Activated T-helper 1 cell treated with Interleukin-2 at 50 U/mL for 16 hours (primary cell): ENCODE measurements at places on chromosomes 4 and X.

GRCh38 chr4:24241511-24241910 is 342.8 kb downstream of the DHX15 start:
- DNase-seq = no peak

DNA sequence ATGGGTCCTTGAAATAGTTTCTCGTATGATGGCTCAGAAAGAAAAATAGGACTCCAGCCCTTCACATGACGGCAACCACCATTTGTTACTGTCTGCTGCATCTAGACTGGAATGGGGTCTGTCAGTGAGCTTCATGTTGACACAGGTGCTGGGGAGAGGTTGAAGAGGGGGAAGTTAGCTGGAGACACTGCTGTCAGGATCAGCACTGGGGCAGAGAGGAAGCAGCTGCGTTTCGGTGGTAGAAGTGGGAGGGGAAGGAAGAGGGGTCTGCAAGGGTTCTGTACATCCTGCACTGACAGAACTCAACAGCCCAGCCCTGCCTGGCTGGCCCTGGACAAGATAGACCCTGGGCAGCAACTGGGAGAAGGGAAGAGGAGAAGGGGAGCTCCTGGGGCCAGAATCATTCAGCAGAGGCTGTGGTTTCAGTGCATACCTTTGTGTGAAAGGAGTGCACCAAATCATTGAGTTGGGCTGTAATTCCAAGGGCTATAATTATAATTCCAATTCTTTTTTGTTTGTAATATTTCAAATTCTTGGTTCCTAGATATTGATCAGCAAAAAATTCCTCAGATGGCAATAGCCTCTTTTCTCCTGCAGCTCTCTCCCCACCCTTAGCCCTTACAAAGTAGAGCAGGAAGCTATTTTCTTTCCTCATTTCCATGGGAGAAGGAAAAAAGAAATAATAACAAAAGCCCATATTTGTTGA is 119.4 kb upstream of the C1GALT1C1 start:
- no peak for DNase-seq

GRCh38 chr4:89026542-89026941 is 30.4 kb downstream of the FAM13A start:
- no peak for DNase-seq

DNA sequence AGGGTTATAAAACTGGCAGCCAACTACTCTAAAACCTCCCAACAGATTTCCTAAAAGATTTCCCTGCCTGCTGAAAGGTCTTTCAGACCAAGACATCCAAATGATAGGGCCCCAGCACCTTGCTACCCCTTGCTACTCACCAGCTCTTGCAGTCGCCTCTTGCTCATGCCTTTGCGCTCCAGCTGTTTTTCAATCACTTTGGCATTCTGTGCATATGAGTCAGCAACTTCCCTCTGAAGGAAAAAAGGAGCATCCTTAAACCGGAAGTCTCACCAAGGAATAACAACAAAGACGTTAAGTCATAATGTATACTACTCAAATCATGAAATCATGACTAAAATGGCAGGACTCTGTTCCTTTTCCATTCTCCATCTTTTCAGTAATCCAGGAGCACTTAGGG is 24.0 kb downstream of the STEEP1 start:
- DNase-seq = no peak

DNA sequence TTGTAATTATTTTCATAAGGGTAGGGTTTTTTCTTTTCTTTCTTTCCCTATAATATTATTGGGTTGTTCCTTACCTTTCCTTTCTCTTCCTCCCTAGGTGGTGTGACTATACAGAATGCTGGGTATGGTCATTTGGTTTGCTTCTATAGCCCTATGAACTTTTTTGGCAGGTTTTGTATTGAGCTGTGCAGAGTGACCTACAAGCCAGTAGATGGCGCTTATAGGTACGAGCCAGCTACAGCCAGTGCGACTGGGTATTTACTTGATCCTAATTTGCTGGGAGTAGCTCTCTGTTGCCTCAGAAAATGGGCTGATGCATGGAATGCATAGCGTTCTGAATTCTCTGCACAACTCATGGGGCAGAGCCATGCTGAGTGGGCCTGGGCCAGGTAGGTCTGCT is 423.3 kb downstream of the MAGEE1 start:
- DNase-seq = no peak

DNA sequence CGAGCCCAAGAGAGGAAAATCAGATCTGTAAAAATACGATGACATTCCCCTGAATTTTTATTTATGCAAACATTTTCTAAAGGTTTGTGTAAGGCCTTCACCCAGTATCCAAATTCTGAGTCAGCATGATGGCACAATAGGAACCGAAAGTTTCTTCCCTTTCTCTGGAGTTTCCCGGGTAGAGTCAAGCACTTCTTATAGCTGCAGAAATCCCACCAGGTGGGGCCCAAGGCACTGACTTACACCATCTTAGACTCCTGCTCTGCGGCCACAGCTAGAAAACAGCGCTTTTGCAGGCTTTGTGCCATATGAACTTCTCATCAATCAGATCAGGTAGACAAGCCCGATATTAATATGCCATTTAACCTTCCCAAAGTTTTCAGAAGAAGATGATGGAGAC is 13.4 kb downstream of the LEF1 start:
- DNase-seq = no peak

DNA sequence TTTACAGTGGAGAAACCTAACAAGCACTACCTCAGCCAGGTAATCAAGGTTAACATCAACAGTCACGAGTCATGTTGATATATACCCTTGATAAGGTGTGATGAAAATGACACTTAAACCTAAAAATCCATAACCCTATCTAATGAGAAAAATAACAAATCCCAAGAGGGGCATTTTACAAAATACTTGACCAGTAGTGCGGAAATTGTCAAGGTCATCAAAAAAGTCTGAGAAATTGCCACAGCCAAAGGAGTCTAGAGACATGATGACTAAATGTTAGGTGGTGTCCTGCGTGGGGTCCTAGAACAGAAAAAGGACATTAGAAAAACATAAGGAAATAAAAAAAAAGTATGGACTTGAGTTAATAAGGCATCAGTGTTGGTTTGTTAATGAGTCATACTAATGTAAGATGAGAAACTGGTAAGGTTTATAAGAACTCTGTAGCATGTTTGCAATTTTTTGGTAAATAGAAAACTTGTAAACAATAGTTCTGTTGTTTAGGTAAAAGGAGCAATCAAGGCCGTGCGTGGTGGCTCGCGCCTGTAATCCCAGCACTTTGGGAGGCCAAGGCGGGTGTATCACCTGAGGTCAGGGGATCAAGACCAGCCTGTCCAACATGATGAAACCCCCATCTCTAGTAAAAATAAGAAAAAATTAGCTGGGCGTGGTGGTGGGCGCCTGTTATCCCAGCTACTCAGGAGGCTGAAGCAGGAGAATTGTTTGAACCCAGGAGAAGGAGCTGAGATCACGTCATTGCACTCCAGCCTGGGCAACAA is 2.9 kb downstream of the RPL36A start:
- DNase-seq = no peak

- DNase-seq = no peak
These were observed 44.1 kb downstream of the NAA11 start for GRCh38 chr4:79281566-79282359.

DNA sequence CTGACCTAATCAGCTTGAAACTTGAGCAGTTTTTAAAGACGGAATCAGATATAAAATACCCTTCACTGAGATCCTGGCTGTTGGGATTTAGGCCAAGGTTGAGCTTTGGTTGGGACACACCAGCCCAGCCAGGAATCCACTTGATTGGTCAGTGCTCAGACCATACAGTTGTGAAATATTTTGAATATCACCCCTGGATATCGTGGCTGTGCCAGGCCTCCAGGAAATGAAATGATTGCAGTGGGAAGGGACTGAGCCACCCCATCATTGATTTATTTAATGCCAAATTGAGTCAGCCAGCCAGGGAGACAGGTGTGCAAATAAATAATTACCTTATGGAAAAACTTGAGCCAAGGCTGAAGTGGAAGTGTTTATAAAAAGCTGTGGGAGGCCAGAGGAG is 128.4 kb upstream of the SCML1 start:
- DNase-seq = no peak

- DNase-seq = no peak
These were observed 41.9 kb downstream of the SLC34A2 start for GRCh38 chr4:25697516-25697915.

GRCh38 chr4:14767142-14767541 is 235.1 kb upstream of the CPEB2 start:
- no peak for DNase-seq

DNA sequence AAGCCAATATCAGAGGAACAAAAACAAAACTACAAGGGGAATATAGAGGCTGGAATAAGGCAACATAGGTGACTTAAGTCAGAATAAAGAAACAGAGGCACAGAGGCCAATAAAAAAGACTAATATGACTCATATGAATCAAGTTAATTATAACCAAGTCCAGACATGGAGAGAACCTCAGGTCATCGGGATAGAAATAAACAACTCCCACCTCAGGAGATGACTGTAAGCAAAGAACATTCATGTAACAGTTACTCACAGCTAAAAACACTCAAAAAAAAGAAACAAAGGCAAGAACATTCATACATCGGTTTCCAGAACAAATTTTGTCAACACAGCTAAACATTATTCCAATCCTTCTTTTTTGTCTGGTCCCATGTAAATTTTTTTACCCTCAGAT is 60.3 kb upstream of the RXFP1 start:
- no peak for DNase-seq

- no peak for DNase-seq
These were observed 14.5 kb downstream of the SHISA3 start for GRCh38 chr4:42411803-42412202.

- DNase-seq = no peak
These were observed 207.3 kb downstream of the GABRB1 start for GRCh38 chr4:47238667-47239066.

DNA sequence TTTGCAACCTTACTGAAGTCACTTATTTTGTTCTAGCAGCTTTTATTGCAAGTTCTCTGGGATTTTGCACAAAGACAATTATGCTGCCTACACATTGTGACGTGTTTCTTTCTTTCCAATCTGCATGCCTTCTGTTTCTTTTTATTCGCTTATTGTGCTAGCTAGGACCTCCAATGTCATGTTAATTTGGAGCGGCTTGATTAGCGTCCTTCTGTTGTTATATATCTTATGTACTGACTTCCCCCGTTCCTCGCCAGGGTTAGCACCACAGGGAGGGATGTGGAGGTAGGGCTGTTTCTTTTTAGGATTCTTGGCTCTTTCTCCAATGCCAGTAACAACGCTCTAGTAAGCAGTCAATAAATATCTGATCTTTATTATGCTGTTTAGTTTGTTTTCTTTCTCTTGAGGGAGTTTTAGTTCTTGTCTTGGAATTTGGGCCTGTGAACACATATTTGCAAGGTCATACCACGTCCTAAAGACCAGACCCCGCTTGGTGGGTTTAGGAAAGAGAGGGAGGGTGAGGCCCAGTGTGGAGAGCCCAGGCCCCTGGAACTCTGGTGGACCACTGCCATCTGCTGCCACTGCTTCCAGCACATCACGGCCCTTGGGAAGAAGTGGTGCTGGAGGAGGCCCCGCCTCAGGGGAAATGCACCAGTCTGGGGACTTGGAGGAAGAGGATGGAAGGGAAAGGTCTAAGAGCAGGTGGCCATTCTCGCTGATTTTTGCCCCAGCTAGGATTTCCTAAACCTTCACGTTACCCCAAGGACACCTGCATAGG is 129.1 kb downstream of the TRIML1 start:
- DNase-seq = no peak

GRCh38 chr4:119559044-119559647 is 69.5 kb downstream of the PDE5A start:
- no peak for DNase-seq

GRCh38 chr4:86014599-86014998 is 345.3 kb downstream of the MAPK10 start:
- no peak for DNase-seq

DNA sequence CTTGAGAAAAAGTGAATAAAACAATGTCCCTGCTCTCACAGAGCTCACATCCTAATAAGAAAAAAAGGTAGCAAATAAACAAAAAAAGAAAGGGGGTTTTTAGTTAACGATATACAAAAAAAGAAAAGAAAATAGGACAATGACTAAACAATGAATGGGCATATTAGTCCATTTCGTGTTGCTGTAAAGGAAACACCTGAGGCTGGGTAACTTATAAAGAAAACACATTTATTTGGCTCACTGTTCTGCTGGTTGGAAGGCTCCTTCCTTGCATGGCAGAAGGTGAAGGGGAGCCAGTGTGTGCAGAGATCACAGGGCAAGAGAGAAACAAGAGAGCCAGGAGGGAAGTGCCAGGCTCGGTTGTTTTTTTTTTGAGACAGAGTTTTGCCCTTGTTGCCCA is 4.7 kb upstream of the KLF3 start:
- no peak for DNase-seq

GRCh38 chr4:115515366-115515765 is 401.9 kb upstream of the NDST4 start:
- DNase-seq = no peak

GRCh38 chr4:23759066-23759465 is 130.8 kb downstream of the PPARGC1A start:
- no peak for DNase-seq

- DNase-seq = no peak
These were observed 172.4 kb downstream of the PDGFC start for GRCh38 chr4:156799121-156799589.

DNA sequence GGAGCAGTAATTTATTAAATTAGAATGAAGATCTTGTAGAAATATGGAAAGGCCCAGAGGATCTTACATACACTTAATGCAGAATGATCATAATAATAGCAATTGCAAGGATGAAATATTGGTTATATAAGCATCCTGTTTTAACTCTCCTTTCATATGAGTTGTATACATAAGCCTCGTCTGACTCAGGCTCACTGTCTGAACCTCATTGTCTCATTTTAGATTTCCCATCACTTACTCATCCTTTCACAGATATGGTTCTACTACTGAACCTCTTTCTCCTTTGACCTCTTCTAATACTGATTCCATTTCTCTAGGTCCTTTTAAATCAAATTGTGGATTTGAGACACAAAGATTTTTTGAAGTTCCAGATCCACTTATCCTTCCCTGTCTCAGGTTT is 277.3 kb upstream of the TRPC5 start:
- no peak for DNase-seq

GRCh38 chr4:126957556-126957955 is 675.2 kb upstream of the INTU start:
- DNase-seq = no peak
